ENCODE measurements at places on chromosomes 5 and 9. TPM values are rescaled to one million over a fixed set of nuclear protein-coding genes. Genes with fewer than 3 reads are reported as not detected.

Gene SPACA9
- polyA plus RNA-seq = 3.3 TPM

Gene SLIT3
- polyA plus RNA-seq = 7.5 TPM

Gene CSNK1A1
- 132 TPM for polyA plus RNA-seq

Gene FBXL17
- polyA plus RNA-seq = 19.8 TPM

Gene PTPDC1
- polyA plus RNA-seq = 7.2 TPM

Gene NEUROG1
- not detected for polyA plus RNA-seq

Gene NXNL2
- polyA plus RNA-seq = 0.19 TPM

Gene ACOT12
- polyA plus RNA-seq = not detected

Gene NKD2
- 3.6 TPM for polyA plus RNA-seq

Gene TRIM36
- 2.2 TPM for polyA plus RNA-seq

Gene PROB1
- polyA plus RNA-seq = 55.2 TPM

Gene ARID3C
- 0.18 TPM for polyA plus RNA-seq

Gene ST8SIA4
- polyA plus RNA-seq = 6.7 TPM

Gene RLN2
- 0.61 TPM for polyA plus RNA-seq

Gene LCN9
- not detected for polyA plus RNA-seq

- DNase-seq = no peak
These were observed 2318.6 kb upstream of the ACO1 start for GRCh38 chr9:30065888-30066287.

GRCh38 chr9:94813379-94813778 lies 86.9 kb downstream of the AOPEP start:
- DNase-seq = no peak

DNA sequence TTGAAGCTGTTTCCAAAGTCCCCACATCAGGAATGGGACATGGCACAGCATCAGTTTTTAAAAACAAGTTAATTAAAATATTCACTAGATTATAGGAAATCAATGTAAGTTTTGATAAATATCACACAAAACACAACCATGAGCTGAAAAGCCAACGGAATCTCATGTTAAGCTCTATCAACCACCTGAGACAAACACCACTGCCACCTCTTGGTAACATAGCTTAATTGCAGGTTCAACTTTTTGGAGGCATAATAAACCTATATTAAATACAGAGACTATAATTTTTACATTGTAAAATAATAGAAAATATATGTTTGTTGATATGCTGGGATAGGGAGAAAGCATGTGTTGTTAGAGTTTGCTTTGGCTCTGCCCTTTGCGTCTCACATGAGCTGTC lies 126.1 kb downstream of the SV2C start:
- no peak for DNase-seq

- no peak for DNase-seq
These were observed 615.0 kb downstream of the HINT1 start for GRCh38 chr5:130549884-130550561.

- DNase-seq = no peak
These were observed 113.4 kb downstream of the MVB12B start for GRCh38 chr9:126439883-126440653.

DNA sequence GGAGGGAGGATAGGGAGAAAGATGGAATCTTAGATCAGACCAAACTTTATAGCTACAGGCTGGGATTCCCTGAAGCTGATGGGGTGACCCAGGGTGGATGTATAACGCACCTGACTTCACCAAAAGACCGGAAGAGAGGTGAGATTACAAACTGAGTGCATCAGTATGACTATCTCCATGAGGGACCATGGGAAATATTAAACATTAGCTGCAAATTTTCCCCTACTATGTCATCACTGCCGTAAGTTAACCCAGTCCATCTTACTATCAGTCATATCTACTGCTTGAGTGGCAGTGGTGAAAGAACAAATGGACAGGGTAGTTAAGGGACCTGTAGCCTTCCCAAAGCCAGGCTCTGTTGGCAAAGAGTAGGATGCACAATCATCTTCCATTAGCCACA lies 368.3 kb downstream of the EFNA5 start:
- no peak for DNase-seq

- no peak for DNase-seq
These were observed 41.2 kb downstream of the LRRTM2 start for GRCh38 chr5:138833726-138834480.

DNA sequence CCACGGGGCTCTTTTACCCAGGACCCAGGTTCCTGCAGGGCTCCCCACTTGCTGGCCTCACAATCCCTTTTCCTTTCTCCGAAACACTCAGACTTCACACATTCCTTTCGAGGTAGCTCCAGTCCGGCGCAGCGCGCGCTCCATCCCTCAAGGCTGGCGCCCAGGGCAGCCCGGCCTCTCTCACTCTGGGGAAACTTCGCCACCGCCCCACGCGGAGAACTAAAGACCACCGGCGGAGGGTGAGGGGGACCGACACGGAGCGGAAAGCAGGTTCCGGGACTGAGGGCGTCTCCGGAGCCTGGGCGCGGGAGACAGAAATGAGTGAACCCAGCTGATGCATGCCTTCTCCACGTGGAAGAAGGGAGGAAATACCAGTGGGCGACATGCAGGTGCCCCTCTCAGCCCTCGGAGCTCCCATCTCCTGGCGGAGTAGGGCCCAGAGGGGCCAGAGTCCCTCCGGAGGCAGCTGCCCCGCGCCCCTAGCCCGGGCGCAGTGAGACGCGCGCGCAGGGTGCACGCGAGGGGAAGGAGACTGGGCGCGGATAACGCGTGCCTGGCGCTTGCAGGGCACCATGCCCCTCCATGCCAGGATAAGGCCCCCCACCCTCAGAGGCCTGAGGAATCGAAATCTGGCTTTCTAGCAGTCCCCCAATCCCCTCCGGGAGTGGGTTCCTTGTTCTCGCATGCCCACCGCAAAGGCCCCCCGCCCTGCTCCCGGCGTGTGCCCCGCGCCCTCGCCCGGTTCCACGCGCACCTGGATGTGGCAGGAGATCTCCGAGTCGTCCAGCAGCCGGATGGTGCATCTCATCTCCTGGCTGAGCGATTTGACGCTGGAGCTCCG lies 650 bp downstream of the FRMD3 start:
- no peak for DNase-seq

GRCh38 chr9:105233873-105234272 lies 10.6 kb upstream of the SLC44A1 start:
- DNase-seq = no peak

DNA sequence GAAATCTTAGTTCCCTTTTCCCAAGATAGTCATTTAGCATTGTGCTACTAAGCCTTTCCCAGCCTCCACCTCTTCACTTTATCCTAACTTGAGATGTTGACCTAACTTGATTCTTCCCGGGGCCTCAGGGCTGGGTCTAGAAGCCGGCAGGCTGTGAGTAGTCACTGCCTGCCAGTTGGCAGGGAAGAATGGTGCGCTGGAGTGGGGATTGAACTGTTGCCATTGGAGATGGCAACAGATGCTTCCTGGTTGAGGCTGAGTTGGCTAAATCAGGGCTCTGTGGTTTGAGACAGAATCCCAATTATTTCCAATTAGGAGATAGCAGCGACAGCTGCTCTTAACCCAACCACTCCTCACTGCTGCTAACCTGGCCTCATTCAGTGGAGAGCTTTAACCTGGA lies 343.1 kb downstream of the BRINP1 start:
- no peak for DNase-seq

- DNase-seq = no peak
These were observed 101.5 kb downstream of the PLCXD3 start for GRCh38 chr5:41408676-41409443.

- no peak for DNase-seq
These were observed 25.7 kb downstream of the PCDHGC5 start for GRCh38 chr5:141514330-141515133.

DNA sequence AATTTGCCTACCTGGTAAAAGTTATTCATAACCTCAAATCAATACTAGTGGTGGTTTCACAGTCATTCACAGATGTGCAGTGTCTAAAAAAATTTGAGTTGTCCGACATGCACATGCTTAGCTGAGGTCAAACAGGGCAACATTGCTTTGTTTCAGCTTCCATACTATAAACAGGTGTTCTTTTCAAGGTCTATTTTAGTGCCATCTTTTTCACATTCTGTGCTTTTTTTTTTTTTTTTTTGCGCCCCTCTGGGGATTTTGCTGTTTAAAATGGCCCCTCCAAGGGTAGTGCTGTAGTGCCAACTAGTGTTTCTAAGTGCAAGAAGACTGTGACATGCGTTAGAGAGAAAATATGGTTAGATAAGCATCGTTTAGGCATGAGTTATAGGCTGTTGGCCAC lies 14.5 kb downstream of the PHAX start:
- no peak for DNase-seq

GRCh38 chr5:8230868-8231267 lies 361.9 kb downstream of the MTRR start:
- no peak for DNase-seq

GRCh38 chr9:77883846-77884771 lies 147.5 kb downstream of the GNAQ start:
- no peak for DNase-seq

GRCh38 chr5:174383210-174384167 lies 338.0 kb downstream of the NSG2 start:
- no peak for DNase-seq

- peak; percentile 71 for DNase-seq
These were observed 77.0 kb downstream of the OXCT1 start for GRCh38 chr5:41793141-41793770.

GRCh38 chr9:132507670-132508469 lies 74.5 kb upstream of the BARHL1 start:
- peak; percentile 65 for DNase-seq

GRCh38 chr5:176658817-176659511 lies 11.7 kb downstream of the TSPAN17 start:
- no peak for DNase-seq

GRCh38 chr5:101637599-101637998 lies 658.5 kb downstream of the SLCO4C1 start:
- DNase-seq = no peak

- no peak for DNase-seq
These were observed 80.4 kb downstream of the GRAMD2B start for GRCh38 chr5:126503602-126504104.

- no peak for DNase-seq
These were observed 256.0 kb downstream of the DOCK8 start for GRCh38 chr9:470552-471194.

DNA sequence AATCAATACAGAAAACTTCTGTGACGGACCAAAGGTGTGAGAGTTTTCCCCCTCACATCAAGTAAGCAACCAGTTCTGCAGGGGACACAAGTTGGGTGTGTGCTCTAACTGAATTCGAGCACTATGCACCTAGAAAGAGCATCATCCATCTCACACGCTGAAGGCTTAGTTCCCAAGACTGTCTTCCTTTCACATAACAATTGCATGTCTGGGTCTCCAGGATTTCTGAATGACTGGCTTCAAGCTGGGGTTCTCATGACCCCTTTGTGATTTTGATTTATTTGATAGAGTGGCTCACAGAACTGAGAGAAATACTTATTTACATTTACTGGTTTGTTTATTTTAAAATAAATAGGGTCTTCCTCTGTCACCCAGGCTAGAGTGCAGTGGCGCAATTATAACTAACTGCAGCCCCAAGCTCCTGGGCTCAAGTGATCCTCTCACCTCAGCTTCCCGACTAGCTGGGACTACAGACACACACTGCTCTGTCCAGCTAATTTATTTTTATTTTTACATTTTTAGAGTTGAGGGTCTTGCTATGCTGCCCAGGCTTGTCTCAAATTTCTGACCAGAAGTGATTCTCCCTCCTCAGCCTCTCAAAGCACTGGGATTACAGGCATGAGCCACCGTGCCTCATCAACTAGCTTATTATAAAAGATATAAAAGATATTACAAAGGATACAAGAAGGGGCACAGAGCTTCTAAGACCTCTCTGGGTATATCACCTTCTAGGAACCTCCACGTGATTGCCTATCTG lies 316.7 kb upstream of the CDH12 start:
- no peak for DNase-seq

Measured in hindlimb muscle (tissue), 1 donor.